Chondrocyte (in vitro differentiated cells): ENCODE measurements at places on chromosomes 3 and 15.
A peak's percentile ranks its signal among the peaks of the same experiment; 100 is the strongest.

GRCh38 chr3:25471081-25471768 is 43.2 kb downstream of the RARB start:
- H3K27ac ChIP-seq = peak overlapping the region; percentile 77
- DNase-seq = no peak
- H3K4me3 ChIP-seq = no peak overlapping the region
- H3K4me1 ChIP-seq = peaks cover 78% of the 10 kb centered on the region

DNA sequence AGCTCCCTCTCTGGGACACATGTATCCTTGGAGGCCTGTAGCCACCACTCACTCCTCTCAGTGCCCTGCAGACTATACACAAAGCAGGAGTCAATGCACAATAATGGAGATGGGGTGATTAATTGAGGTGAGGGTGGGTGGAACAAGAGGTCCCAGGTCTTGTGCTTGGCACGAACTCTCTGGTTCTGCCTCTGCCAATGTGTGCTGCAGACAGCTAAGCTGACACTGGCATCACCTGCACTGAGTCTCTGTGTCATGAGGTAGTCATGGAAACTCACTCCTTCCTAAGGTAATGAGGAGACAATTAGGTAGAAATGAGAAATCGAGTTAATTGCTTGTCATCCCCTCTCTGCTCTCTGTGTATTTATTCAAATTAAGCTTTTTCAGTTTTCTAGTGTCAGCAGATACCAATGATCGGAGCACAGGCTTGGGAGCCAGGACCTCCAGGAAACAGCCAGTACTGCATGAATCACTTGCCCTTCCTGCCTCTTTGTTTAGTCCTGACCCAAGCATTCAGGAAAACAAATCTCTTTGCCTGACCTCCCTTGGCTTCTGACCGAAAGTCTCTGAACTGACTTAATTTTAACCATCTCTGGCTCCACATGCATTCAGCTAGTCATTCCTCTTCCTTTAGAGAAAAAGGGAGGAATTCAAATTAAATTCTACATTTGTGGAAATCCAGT is 56.7 kb downstream of the DRD3 start:
- no peaks in the 10 kb centered on the region for H3K36me3 ChIP-seq
- H3K4me3 ChIP-seq = no peak overlapping the region
- H3K27me3 ChIP-seq = no peaks in the 10 kb centered on the region
- no peak for DNase-seq
- H3K4me1 ChIP-seq = peaks cover 4% of the 10 kb centered on the region

- no peak for DNase-seq
- no peak overlapping the region for H3K4me3 ChIP-seq
- H3K27ac ChIP-seq = no peak overlapping the region
- H3K4me1 ChIP-seq = no peaks in the 10 kb centered on the region
These were observed 36.2 kb downstream of the TOPAZ1 start for GRCh38 chr3:44277925-44278324.

DNA sequence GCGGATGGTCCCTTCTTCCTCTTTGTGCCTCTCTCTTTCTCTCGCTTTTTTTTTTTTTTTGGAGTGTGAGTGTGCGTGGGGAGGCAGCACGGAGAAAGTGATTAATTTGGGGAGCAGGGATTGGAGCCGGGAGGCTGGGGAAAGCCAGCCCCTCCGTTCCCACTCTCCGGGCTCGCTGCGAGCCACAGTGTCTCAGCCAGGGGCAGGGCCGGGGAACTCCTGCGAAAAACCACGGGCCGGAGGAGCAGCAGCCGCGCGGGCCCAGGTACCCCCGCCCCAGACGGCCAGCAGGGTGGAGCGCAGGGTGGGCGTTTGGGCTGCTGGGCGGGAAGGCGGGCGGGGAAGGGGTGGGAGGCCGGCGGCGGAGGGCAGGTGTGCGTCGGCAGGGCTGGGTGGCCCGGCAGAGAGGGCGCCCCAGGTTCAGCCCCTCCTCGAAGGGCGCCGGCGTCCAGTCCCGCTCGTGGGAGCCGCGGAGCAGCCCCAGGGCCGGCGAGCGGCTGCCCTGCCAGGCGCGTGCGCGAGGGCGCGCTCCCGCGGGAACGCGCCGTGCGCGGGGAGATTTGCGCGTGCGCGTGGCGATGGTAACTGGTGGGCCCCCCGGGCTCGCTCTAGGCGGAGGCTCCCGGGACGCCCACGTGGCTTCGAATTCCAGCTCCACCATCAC is 1.4 kb downstream of the CHL1 start:
- H3K4me3 ChIP-seq = peak overlapping the region; percentile 60
- DNase-seq = no peak
- H3K36me3 ChIP-seq = no peaks in the 10 kb centered on the region
- peaks cover 8% of the 10 kb centered on the region for H3K4me1 ChIP-seq
- H3K27me3 ChIP-seq = peaks cover 45% of the 10 kb centered on the region
- H3K27ac ChIP-seq = no peak overlapping the region

DNA sequence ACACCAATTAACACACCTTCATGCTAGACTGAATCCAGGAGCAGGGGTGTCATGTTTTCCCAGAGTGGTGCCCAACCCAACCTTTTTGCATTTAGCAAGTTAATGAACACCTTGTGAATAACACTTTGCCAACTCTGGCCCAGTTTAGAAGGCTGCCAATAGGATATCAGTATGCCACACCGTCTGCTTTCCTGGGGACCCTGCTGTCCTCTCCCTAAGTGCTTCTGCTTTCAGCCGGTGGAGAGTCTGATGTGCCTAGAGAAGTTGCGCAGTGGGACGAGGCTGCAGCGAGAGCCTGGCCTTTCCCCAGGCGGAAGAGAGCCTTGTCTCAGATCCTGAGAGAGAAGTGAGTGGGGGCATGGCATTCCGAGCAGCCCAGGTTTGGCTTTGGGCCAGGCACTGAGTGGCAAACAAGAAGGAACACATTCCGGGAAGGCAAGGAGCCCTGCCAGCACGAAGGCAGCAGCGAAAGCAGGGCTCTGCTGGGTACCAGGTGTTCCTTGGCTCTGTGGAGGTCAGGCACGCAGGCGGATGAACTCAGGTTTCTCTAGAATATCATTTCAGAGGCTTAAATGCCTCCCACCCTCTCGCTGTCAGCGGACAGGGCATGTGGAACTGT is 36.9 kb downstream of the SENP8 start:
- H3K27me3 ChIP-seq = no peaks in the 10 kb centered on the region
- peak overlapping the region; percentile 80 for H3K27ac ChIP-seq
- H3K4me3 ChIP-seq = peak overlapping the region; percentile 71
- H3K36me3 ChIP-seq = no peaks in the 10 kb centered on the region

DNA sequence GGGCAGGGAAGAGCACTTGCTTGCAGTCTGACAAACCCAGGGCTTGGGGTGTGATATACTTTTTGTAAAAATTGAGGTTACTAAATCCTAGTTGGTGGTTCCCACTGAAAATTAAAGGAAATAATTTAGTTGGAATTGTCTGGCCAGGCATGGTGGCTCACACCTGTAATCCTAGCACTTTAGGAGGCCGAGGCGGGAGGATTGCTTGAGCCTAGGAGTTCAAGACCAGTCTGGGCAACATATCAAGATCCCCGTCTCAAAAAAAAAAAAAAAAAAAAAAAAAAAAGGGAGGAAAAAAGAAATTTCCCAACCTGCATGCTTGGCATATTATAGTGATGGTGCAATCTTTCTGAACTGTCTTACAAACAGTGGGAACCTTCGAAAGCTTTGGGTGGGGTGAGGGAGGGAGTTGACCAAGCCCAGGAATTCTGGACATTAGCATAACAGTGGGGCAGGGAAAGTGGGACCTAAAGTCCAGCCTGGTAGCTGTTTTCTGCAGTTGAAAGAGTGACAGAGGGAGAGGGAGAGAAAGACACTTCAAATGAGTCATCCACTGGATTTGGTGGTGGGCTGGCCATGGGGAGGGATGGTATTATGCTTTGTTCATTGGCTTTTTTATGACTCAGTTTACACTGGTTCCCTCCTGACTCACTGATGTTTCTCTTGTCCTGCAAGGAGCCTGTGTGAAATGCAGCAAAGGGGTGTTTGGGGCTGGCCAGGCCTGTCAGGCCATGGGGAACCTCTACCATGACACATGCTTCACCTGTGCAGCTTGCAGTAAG is 41.1 kb downstream of the LIMD1 start:
- H3K4me3 ChIP-seq = no peak overlapping the region
- no peaks in the 10 kb centered on the region for H3K36me3 ChIP-seq
- no peaks in the 10 kb centered on the region for H3K27me3 ChIP-seq
- DNase-seq = no peak
- peaks cover 26% of the 10 kb centered on the region for H3K4me1 ChIP-seq

DNA sequence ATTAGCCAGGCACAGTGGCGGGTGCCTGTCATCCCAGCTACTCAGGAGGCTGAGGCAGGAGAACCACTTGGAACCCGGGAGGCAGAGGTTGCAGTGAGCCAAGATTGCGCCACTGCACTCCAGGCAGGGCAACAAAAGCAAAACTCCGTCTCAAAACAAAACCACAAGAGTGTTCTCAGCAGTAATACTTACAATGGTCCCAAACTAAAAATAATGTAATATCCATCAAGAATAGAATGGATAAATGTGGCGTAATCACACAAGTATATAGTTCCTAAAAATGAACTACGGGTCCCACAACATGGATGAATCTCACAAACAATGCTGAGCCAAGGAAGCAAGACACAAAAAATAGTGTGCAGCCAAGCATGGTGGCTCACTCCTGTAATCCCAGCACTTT is 39.2 kb downstream of the STAG1 start:
- peaks cover 11% of the 10 kb centered on the region for H3K4me1 ChIP-seq
- no peak overlapping the region for H3K4me3 ChIP-seq
- H3K36me3 ChIP-seq = no peaks in the 10 kb centered on the region

GRCh38 chr3:42635111-42635510 is 18.4 kb upstream of the ZBTB47 start:
- H3K27me3 ChIP-seq = no peaks in the 10 kb centered on the region
- H3K4me1 ChIP-seq = no peaks in the 10 kb centered on the region
- no peak overlapping the region for H3K4me3 ChIP-seq
- no peak overlapping the region for H3K27ac ChIP-seq

GRCh38 chr3:126155280-126155640 is 25.1 kb downstream of the ALDH1L1 start:
- H3K27ac ChIP-seq = no peak overlapping the region
- no peak overlapping the region for H3K4me3 ChIP-seq
- H3K4me1 ChIP-seq = no peaks in the 10 kb centered on the region
- peak; percentile 62 for DNase-seq

DNA sequence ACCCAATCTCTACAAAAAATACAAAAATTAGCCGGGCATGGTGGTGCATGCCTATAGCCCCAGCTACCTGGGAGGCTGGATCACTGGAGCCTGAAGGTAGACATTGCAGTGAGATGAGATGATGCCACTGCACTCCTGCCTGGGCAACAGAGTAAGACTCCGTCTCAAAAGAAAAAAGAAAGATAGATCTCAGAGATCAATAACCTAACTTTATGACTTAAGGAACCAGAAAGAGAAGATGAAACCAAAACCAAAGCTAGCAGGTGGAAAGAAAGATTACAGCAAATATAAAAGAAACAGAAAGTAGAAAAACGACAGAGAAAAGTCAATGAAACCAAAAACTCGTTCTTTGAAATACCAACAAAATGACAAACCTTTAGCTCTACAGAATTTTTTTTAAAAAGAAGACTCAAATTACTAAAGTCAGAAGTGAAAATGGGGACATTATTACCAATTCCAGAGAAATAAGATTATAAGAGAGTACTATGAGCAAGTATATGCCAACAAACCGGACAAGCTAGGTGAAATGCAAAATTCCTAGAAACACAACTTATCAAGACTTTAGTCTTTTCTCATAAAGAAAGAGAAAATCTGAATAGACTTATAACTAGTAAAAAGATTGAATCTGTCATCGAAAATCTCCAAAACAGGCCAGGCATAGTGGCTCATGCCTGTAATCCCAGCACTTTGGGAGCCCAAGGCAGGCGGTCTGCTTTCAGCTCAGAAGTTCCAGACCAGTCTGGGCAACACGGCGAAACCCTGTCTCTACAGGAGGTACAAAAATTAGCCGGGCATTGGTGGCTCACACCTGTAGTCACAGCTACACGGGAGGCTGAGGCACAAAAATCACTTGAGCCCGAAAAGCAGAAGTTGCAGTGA is 35.0 kb downstream of the ACAP2 start:
- no peak overlapping the region for H3K4me3 ChIP-seq
- peaks cover 16% of the 10 kb centered on the region for H3K4me1 ChIP-seq
- no peak for DNase-seq

DNA sequence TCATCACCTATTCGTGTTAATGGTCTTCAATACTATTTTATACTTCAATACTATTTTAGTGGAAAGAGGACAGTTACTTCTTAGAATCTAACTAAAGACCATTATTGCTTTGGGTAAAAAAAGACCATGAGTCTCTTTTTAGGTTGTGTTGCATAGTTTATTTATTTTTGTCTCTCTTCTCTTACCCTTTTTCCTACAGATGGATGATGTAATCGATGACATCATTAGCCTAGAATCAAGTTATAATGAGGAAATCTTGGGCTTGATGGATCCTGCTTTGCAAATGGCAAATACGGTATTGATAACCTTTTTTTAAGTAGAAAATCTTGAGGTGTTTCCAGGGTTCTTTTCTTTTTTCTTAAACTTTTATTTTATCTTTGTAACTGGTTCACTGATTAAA is 58.5 kb upstream of the SAMMSON start:
- no peaks in the 10 kb centered on the region for H3K36me3 ChIP-seq
- no peak overlapping the region for H3K27ac ChIP-seq
- no peaks in the 10 kb centered on the region for H3K4me1 ChIP-seq
- no peak for DNase-seq
- H3K27me3 ChIP-seq = no peaks in the 10 kb centered on the region
- no peak overlapping the region for H3K4me3 ChIP-seq

GRCh38 chr3:29889215-29889614 is 608.3 kb downstream of the RBMS3 start:
- peaks cover 34% of the 10 kb centered on the region for H3K4me1 ChIP-seq
- H3K36me3 ChIP-seq = peaks cover 6% of the 10 kb centered on the region
- no peak overlapping the region for H3K4me3 ChIP-seq
- H3K27ac ChIP-seq = no peak overlapping the region
- no peaks in the 10 kb centered on the region for H3K27me3 ChIP-seq
- DNase-seq = no peak

GRCh38 chr3:49352281-49352680 is 5.9 kb downstream of the GPX1 start:
- H3K4me3 ChIP-seq = no peak overlapping the region
- H3K27ac ChIP-seq = peak overlapping the region; percentile 87
- peaks cover 35% of the 10 kb centered on the region for H3K4me1 ChIP-seq

DNA sequence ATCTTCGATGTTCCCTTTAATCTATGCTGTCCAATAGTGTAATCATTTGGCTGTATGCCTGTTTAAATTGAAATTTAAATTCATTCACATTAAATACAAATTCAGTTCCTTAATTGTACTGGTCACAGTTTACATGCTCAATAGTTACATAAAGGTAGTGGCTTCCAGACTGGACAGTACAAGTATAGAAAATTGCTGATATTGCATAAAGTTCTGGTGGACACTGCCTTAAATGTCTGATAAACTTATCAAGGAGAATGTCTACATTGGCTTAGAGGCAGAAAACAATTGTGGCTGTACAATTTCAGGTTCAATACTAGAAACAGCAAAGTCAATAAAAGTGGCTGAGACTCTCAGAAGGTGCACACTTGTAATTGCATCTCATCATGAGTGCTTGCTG is 365.2 kb downstream of the RBMS3 start:
- DNase-seq = no peak
- no peaks in the 10 kb centered on the region for H3K27me3 ChIP-seq
- no peak overlapping the region for H3K27ac ChIP-seq
- peaks cover 51% of the 10 kb centered on the region for H3K4me1 ChIP-seq
- H3K36me3 ChIP-seq = no peaks in the 10 kb centered on the region

- H3K36me3 ChIP-seq = no peaks in the 10 kb centered on the region
- no peak overlapping the region for H3K4me3 ChIP-seq
- no peak overlapping the region for H3K27ac ChIP-seq
- DNase-seq = no peak
- H3K27me3 ChIP-seq = peaks cover 9% of the 10 kb centered on the region
- H3K4me1 ChIP-seq = no peaks in the 10 kb centered on the region
These were observed 270.5 kb downstream of the FAM43A start for GRCh38 chr3:194955979-194956696.
